Adipose tissue (tissue), 3 donors: ENCODE measurements at places on chromosomes 3 and 15. TPM values are rescaled to one million over a fixed set of nuclear protein-coding genes. Genes with fewer than 3 reads are reported as not detected.

The BMF gene
- 1.9 TPM for polyA plus RNA-seq

The VPS39 gene
- polyA plus RNA-seq: 29.9 TPM

The TJP1 gene
- polyA plus RNA-seq: 23.4 TPM

The CFAP91 gene
- 0.85 TPM for polyA plus RNA-seq

The ITIH1 gene
- 0.37 TPM for polyA plus RNA-seq

The CGNL1 gene
- 2.2 TPM for polyA plus RNA-seq

The CSPG4 gene
- polyA plus RNA-seq: 82.9 TPM

The RSL24D1 gene
- 53.6 TPM for polyA plus RNA-seq

The SLC24A5 gene
- not detected for polyA plus RNA-seq

The CTXN2 gene
- polyA plus RNA-seq: 0.05 TPM
